WTC11 (cell line): ENCODE measurements at places on chromosomes 16 and 17.
A peak's percentile ranks its signal among the peaks of the same experiment; 100 is the strongest.

DNA sequence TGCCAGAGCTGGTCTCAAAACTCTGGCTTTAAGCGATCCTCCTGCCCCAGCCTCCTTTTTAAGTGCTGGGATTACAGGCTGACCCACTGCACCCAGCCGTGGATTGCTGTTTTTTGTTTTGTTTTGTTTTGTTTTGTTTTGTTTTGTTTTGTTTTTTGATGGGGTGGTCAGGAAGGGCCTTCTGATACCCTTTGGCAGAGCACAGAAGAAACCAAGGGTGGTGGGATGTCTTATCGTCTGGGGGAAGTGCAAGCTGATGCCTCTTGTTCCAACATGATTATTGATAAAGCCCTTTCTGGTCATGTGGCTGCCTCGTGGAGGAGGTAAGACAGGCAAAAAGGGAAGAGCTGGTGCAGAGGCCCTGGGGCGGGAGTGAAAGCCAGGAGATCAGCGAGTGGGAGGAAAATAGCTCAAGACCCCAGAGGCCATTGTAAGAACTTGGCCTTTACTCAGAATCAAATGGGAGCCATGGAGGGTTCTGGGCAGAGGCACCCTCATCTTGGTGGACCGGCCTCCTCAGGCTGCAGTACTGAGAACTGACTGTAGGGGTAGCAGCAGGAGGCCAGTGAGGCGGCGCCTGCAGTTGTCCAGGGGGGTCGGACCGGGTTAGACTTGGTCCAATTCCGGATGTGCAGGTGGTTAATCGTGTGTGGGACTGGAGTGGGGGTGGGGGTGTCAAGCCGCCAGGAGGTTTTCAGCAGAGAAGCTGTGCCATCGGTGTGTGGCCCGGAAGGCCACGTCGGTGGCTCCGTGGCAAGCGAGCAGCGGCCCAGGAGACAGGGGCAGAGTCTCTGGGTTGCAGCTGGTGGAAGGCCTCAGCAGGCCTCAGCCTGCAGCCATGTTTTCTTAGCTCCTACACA lies 84.4 kb upstream of the GSE1 start:
- DNase-seq: no peak

DNA sequence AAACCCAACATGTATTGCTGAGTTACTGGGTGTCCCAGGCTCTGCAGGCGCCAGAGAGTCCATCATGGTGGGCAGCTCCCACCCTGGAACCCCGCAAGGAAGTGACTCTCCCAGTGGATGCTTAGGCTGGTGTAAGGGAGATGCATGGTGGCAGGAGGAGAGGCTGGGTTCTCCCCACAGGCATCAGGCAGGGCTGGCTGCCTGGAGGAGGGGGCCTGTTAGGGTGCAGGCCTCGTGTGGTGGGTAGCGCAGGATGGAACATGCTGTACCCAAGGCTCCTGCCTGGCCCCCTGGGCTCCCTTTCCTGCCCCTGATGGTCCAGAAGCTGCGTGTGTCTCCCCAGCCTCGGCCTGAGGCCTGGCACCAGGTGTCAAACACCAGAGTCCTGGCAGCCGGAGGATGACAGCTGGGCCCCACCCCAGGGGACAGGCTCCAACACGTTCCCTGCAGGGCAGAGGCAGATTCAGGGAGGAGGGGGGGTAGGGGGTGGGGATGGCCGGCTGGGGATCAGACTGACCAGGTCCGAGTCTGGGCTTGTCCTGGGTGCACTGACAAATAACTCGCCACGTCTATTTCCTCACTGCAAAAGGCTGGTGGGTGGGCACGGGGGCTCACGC lies 40.2 kb upstream of the CIBAR2 start:
- DNase-seq: no peak

- DNase-seq: peak; percentile 34
These were observed 9.3 kb downstream of the JUP start for GRCh38 chr17:41777157-41777573.

DNA sequence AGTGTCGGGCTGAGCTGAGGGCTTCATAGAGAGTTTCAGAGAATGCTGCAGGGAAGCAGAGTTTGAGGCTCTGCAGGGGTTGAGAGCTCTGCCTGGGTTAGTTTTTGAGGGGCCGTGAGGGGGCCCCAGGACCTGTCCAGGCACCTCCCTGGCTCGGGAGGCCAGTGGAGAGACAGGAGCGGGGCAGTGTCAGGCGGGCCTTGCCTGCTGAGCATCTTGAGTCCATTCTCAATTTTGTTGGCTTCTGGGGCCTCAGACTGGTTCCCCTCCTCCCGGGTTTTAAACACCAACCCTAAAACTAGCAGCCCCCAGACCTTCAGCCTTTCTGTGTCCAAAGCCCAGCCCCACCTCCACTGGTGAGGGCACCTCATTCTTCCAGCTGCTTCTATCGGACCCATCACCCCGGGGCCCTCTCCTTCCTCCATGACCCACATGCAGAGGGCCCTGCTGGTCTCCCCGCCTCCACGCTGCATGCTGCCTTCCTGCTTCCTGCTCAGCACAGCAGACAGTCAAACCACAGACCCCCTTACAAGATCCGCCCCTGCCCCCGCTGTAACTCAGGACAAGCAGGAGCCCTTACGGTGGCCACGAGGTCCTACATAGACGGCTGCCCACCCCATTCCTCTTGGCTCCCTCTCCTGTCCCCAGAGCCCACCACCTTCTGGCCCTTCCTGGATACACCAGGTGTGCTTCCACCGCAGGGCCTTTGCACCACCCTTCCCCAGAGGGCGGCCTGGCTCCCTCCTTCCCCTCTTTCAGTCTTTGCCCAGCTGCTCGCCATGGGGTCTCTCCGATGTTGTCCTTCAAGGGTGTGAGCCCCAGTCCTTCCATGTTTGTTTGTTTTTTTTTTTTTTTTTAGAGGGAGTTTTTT lies 3.8 kb downstream of the RNF213 start:
- DNase-seq: no peak

- DNase-seq: no peak
These were observed 58.1 kb downstream of the SLFN11 start for GRCh38 chr17:35315283-35315682.

DNA sequence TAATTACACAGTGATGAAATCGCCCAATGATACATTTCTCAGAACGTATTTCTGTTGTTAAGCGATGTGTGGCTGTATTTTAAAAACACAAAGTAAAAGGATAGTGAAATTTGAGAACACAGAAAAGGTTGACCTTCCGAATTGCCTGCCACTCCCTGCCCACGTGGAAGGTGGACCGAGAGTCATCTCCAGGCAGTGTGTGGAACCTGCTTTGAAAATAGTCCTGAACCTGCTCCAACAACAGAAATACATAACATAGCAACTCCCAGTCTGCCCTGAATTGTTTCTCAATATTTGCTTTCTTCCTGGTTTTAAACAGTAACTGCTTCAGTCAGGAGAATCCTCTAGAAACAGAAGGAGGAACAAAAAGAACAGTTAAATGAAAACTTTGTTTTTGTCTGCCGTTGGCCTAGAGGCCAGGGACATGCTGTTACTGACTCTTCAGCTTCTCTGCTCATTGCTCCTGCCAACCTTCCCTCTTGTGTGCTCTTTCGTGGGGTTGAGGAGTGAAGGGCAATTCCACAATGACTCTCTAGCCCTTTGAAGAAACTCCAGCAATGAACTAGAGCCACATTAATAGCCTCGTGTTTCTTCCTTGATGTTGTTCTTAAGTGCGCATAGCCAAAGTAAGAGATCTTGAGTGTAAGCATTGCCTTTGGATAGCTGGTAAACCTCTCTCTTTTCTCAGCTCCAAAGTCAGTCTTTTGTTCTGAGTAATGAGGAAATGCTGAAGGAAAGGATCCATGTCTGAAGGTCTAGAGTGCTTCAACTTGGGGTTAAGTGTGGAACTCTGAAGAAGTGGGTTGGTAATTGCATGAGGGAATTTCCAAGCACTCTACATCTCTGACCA lies 452.5 kb upstream of the CCL2 start:
- DNase-seq: no peak

DNA sequence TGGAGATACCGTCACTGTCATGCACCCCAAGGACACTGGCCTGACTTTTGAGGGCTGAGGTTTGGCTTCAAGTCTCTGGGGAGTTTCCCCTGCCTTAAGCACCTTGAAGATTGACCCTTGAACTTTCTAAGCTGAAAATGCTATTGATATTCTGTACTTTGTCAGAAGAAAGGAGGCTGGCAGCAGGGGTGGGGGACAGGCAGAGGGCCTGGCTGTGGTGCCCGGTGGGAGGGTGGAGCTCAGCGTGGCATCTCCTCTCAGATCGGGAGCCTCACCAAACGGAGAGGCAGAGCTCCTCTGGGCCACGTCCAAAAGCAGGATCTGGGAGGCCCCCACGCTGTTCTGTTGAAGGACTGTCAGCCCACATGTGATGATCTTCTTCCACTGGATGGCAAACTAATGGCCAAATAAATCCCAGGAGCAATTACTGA lies 305.2 kb upstream of the IRX3 start:
- no peak for DNase-seq

DNA sequence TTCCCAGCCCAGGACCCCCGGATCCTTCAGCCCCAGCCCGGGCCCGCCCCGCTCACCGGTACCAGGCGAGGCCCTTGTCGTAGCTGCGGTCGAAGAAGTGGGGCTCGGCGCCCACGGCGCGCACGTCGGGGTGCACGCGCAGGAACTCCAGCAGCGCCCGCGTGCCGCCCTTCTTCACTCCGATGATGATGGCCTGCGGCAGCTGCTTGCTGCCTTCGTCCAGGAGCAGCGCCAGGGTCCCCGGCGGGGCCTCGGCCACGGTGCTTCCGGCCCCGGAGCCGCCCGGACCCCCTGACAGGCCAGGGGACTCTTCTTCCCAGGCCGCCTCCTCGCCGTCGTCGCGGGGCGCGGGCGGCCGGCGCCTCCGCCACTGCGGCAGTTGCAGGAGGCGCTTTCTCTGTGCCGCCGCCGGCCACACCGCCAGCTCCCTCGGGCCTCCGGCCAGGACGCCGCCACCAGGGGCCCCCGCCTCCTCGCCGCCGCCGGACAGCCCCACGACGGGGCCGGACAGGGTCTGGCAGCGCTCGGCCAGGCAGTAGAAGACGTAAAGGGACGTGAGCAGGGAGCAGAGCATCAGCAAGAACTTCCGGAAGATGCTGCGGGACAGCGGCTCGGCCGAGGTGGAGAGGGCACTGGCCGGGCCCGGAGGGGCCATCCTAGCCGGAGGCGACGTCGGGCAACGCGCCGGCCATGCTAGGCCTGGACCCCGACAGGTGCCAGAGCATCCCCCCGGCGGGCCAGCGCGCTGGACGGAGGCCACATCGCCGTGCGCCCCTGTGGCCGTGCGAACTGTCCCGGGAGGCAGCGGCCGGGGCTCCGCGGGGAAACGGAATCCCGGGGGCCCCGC lies 1.0 kb downstream of the HS3ST3A1 start:
- peak; percentile 37 for DNase-seq

DNA sequence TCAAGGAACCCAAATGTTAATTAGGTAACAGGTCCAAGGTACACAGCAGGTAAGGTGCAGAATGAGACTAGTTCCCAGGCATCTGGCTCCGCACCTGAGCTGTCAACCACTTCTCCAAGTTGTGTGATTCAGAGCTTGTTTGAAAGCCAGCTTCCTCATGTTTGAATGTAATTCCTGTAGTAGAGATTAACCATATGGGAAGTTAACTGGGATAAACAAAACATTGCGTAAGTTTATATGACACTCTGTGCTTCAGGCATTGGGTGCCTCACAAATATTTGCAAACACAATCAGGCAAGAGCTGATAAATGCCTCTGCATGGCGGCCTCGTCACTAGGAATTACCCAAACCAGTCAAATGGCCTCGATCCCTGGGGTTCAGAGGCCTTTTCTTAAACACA lies 27.9 kb upstream of the CPHXL start:
- DNase-seq: no peak

DNA sequence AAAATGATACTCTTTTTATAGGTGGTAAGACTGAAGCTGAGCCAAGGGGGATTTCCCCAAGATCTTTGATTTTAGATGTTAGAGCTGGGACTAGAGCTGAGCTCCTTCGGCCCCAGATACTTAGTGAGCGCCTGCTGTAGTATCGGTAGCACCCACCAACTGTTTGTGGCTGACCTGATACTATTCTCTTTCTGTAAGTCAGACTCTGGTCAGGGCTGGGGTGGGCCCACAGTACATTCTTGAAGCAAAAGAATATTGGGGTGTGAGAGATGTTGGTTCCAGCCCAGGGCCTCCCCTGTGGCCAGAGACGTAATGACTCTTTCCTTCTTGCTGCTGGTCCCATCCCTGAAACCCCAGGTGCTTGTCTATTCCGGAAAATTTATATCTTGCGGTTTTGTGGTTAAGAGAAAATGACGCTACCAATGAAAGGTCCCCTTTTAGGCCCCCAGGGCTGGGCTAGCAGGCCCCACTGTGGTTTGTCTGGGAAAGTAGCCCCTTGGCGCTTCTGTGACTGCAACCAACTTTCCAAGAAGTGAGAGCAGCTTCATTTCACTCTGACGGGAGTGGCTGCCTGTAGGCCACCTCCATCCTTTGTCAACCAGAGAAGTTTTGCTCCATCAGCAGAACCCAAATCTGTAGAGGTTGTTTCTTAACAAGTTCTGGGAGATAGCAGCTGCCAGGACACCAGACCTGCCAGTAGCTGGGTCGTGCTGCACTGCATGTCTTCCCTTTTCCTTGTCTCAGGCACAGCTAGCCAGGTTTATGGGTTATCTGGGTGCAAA lies 86.4 kb upstream of the LGALS9 start:
- DNase-seq: no peak

DNA sequence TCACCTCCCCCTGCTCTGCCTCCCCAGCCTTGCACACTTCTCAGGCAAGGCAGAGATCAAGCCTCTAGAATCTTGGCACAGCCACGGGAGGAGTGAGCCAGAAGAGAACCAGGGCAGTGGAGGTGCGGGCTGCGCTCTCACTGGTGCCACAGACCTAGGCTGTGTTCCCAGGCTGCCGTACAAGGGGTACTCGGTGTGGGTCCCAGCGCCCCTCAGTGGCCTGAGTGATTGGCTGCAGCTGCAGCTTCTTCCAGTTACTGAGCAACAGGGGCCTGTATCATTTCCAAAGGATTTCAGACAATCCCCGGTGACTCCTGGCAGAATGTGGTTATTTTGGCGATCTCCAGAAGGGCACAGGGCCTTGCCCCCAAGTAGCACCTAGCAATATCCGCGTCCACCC lies 1852.1 kb downstream of the TP53TG3F start:
- no peak for DNase-seq

DNA sequence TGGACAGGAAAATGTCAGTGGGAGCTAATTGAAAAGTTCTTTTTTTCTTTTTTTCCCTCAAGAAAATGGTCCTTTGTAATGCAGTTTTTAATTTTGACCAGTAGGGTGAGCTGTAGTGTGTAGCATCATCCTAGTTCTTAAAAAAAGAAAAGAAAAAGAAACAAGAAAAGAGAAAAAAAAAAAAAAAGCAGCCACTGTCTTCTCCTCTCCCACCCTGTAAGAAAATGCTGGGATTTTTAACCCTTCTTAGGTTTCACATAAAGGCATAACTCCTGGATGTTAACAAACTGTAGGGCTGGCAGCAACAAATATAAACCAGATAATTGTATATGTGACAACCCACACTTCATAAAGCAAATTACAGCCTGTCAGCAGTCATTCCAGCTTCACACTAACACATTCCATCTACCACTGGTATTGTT lies 78.1 kb downstream of the SKAP1 start:
- DNase-seq: no peak

DNA sequence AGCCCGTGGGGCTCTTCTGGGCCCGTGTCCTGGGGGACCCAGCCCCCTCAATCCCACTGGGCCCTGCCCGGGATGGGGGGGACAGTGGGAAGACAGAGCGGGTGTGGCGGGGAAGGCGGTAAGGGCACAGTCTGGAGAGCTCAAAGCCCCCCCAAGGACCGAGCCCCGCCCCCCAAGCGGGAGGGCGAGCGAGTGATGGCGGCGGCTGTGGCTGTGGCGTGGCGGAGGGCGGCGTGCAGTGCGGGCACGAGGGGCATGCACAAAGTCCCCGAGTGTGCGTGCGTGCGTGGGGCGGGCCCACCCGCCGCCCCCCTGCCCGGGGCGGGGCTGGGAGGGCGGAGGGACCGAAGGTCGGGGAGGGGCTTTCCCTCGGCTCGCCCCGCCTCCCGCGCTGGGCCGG lies 3.6 kb upstream of the WDR24 start:
- DNase-seq: no peak

- DNase-seq: no peak
These were observed 3.8 kb downstream of the CCL16 start for GRCh38 chr17:35977509-35977908.
